Skin of body (tissue), 3 donors: ENCODE measurements at places on chromosomes 5 and 9.

- DNase-seq, result no peak
These were observed 198.5 kb upstream of the FBN2 start for GRCh38 chr5:128736553-128736952.

DNA sequence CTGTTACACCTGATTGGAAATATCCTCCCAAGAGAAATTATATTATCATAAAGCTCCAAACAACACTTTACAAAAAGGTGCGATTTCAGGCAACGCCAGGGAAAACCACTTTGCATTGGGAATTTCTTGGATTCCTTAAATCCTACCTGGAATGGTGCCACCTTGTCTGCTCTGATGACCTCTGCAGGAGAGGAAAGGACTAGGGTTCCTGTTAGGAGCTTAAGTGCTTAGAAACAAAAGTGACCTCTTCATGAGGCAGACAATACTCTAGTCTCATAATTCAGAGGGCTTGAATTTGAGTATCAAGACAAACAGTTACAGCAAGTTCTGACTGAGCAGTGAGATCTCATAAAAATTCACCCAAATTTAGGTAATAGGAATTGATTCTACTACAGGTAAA lies 33.9 kb upstream of the GLIS3 start:
- DNase-seq, result no peak

DNA sequence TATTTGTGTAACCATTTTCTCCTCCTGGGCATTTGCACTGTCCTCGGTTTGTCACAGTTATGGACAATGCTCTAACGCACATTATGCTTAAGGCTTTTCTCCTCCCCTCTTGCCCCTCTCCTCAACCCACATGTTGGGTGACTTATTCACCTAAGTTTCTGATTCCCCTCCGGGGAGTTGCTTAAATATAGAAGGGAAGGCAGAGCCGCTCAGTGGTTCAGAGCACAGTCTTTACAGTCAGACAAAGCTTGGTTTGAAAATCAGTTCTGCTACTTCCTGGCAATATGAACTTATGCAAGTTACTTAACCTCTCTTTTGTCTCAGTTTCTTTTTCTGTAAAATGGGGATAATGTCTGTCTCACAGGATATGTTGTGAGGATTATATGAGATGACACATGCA lies 41.2 kb upstream of the SPRY4 start:
- DNase-seq, result no peak

DNA sequence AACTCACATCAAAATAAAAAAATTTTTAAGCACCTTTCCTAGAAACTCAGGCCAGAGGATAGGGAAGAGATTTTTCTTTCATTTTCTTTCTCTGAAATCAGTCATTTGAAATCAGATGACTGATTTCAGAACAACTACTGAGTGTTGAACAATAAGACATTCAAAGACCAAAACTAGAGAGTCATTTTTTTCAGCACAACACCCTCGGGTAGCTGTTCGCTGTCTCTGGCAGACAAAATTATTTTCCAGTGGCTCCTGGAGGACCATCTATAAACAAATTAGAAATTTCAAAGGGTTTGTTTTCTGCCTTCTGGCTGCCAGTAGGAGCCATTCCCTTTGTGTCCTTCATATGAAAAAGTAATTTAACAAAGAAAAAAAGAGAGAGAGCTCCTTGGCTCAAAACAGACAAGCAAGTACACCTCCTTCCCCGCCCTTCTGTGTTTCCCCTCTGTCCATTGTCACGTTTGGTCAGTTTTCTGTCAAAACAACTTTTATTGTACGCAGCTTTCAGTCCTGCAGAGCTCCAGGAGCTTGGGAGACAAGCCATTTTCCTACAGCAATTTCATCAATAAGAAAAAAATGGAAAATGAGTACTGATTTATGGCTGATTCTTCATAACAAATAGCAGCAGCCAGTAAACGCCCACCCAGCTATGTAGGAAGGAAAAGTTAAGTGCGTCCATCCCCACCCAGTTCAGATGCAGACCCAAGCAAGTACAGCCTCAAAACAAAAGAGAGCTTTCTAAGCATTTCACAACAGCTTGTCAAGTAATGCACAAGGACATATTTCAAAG lies 405.2 kb downstream of the ZNF608 start:
- DNase-seq, result peak; percentile 85

GRCh38 chr5:165003283-165003682 lies 1497.9 kb downstream of the MAT2B start:
- DNase-seq, result no peak

DNA sequence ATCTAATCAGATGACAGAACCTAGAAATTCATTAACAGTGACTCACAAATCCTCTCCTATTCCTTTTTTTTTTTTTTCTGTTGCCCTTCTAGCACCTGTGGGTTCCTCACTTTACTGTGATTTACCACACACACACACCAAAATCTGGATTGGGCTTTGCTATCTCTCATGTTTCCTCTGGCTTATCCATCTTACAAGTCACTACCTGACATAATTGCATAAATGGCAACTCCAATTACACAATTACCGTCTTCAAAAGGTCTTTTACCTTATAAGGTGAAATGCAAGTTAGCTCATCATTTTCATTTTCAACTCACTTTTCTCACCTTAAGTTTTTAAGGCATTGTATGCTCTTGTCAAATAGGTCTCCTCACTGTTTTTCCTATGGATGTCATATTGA lies 426.3 kb upstream of the MEF2C start:
- DNase-seq, result no peak

DNA sequence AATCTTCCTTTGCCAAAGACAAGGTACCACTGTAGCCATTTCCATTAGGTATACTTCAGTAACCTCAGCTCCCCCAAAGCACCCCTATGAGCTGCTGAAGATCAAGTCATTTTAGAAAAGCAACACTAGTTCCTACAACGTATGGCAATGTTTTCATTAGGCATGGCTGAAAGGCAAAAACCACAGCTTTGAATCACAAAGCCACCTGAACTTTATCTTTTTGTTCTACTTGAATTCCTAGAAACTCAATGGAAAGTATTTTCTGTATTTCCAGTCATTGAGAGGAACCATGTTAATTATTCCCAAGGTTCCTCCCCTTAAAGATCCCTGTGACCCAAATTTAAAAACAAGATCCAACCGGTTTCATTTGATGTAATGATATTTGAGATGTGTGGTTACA lies 152.1 kb downstream of the EFNA5 start:
- DNase-seq, result no peak

DNA sequence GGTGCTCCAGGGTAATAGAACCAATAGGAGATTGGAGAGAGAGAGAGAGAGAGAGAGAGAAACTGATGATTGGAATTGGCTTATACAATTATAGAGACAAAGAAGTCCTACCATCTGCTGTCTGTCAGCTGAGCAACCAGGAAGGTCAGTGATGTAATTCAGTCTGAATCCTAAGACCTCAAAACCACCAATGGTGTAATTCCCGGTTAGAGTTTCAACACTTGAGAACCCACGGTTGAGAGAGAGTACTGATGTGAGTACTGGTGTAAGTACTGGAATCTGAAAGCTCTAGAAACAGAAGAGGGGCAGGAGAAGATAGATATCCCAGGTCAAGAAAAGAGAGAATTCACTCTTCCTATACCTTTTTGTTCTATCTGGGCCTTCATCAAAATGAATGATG lies 775.8 kb downstream of the EFNA5 start:
- no peak for DNase-seq

DNA sequence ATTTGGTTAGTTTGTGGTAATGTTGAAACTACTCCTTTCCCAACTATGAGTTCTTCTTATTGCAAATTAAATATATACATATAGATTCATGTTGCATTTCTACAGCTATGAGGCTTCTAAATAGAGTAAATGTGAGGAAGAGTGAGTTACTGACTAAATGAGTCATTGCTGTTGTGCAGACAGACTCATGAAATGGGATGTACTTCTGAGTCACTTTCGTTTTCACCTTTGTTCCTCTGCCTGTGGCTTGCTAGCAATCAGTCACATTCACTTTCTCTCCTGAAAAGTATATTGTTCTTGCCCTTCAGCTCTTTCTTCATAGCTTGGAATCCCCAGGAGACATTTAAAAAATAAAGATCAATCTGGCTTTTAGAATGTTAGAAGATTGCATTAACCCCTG lies 295.5 kb upstream of the SMC2 start:
- no peak for DNase-seq

- DNase-seq, result no peak
These were observed 49.8 kb downstream of the PRRC1 start for GRCh38 chr5:127567026-127567768.

- DNase-seq, result no peak
These were observed 122.7 kb upstream of the LPAR1 start for GRCh38 chr9:111161015-111161415.

DNA sequence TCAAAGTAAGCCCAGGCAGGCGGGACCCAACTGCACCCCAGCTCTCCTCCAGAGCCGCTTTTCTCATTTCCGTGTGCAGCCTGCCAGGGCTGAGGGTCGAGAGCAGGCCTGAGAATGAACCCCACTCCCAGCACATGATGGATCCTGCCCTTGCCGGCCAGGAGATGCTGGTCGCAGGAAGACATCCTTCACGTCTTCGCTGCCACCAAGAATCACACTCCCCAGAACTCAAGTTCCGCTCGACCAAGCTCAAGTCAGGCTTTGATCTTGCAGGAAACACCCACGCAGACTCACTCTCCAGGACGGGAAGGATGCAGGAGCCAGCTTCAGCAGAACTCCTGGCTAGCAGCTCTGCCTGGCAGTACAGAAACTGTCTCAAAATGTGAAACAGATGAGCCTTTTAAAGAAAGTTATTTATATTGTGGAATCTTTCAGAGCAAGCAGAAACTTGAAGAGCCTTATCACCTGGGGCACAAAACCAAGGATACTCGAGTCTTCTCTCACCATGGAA lies 102.4 kb downstream of the ROR2 start:
- DNase-seq, result peak; percentile 49

- no peak for DNase-seq
These were observed 10.6 kb downstream of the TMEM250 start for GRCh38 chr9:136107953-136108647.

GRCh38 chr5:18497089-18497488 lies 862.8 kb downstream of the TAF11L14 start:
- no peak for DNase-seq

- DNase-seq, result no peak
These were observed 4.4 kb upstream of the MSX2 start for GRCh38 chr5:174719793-174720611.
